ENCODE measurements at places on chromosomes 11 and 22.

GRCh38 chr11:5620651-5621521, 3.9 kb upstream of the TRIM34 start:
- no peak overlapping the region for H3K4me3 ChIP-seq
- no peak for DNase-seq
- no peak overlapping the region for H3K27ac ChIP-seq
- no peaks in the 10 kb centered on the region for H3K27me3 ChIP-seq
- H3K36me3 ChIP-seq = no peaks in the 10 kb centered on the region
- peaks cover 8% of the 10 kb centered on the region for H3K4me1 ChIP-seq

DNA sequence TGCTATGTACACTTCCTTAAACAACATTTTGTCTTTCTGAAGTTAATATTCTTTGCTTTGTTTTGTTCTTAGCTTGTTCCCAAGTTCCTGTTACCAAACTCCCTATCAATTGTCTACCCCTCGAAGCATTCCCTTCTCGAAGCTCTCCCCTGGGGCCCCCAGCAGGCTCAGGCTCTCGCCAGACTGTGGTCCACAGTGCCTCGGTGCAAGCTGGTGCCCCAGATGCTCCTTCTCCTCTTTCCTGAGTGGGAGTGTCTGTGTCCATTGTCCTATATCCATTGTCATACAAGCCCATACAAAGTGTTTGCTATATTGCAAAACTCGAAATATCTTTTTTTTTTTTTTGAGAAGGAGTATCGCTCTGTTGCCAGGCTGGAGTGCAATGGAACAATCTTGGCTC, 51.7 kb upstream of the RTL6 start:
- no peaks in the 10 kb centered on the region for H3K36me3 ChIP-seq
- peaks cover 89% of the 10 kb centered on the region for H3K27me3 ChIP-seq
- no peak overlapping the region for H3K27ac ChIP-seq
- no peaks in the 10 kb centered on the region for H3K4me1 ChIP-seq

GRCh38 chr11:63802637-63803414, 10.4 kb upstream of the SPINDOC start:
- no peak for DNase-seq
- H3K4me1 ChIP-seq = no peaks in the 10 kb centered on the region
- no peak overlapping the region for H3K4me3 ChIP-seq
- no peaks in the 10 kb centered on the region for H3K27me3 ChIP-seq

DNA sequence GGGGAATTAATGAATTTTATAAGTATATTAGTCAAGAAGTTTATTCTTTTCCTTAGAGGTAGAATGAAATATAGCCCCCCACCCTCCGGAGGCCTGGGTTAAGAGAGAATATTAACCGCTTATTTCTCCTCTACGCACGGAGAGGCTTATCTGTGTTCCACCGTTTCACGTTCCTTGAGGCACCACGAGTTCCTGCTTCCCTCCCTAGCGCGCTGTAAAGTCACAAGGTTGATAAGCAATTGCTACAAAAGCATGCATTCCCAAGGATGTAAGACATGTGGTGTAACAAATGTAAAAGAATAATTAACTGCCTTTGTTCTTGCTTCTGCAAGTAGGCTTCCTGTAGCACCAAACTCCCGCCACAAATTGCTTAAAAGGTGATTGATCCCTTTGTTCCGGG, 1.5 kb upstream of the ANKRD42 start:
- peaks cover 13% of the 10 kb centered on the region for H3K4me1 ChIP-seq
- H3K4me3 ChIP-seq = no peak overlapping the region
- DNase-seq = no peak
- H3K27me3 ChIP-seq = no peaks in the 10 kb centered on the region

- no peak overlapping the region for H3K4me3 ChIP-seq
- H3K36me3 ChIP-seq = no peaks in the 10 kb centered on the region
- H3K4me1 ChIP-seq = no peaks in the 10 kb centered on the region
- no peak overlapping the region for H3K27ac ChIP-seq
- no peak for DNase-seq
Measured at GRCh38 chr11:17412488-17413180, 24.2 kb upstream of the KCNJ11 start.

Measured in MM.1S (cell line).